IgD-negative memory B cell (primary cell): ENCODE measurements at places on chromosomes 4 and X. TPM values are rescaled to one million over a fixed set of nuclear protein-coding genes. Genes with fewer than 3 reads are reported as not detected.

Gene ZMAT1
- polyA plus RNA-seq, result 3.6 TPM

Gene TAPT1
- 21.8 TPM for polyA plus RNA-seq

Gene C4orf36
- not detected for polyA plus RNA-seq

Gene GLOD5
- polyA plus RNA-seq, result not detected

Gene CABS1
- polyA plus RNA-seq, result not detected

Gene SLC25A5
- 298 TPM for polyA plus RNA-seq

Gene DAPP1
- polyA plus RNA-seq, result 172 TPM

Gene DNAJB14
- polyA plus RNA-seq, result 50.8 TPM

Gene CCDC149
- polyA plus RNA-seq, result not detected

Gene GPC4
- polyA plus RNA-seq, result not detected

Gene ABHD18
- polyA plus RNA-seq, result 7.5 TPM

Gene TMEM128
- 23.2 TPM for polyA plus RNA-seq

Gene DKK2
- 0.15 TPM for polyA plus RNA-seq

Gene SERTM2
- not detected for polyA plus RNA-seq

Gene DIAPH2
- polyA plus RNA-seq, result 12.6 TPM

Gene KANTR
- polyA plus RNA-seq, result 1.9 TPM

Gene CDS1
- not detected for polyA plus RNA-seq

Gene REELD1
- polyA plus RNA-seq, result not detected

Gene PAGE4
- polyA plus RNA-seq, result not detected
